NCI-H1694 treated with DMSO at 0.1 percent for 48 hours (cell line): ENCODE measurements at places on chromosomes 11 and 22.
A peak's percentile ranks its signal among the peaks of the same experiment; 100 is the strongest.

- DNase-seq, result no peak
Observed at GRCh38 chr11:78381865-78382264, 35.8 kb downstream of the GAB2 start.

- no peak for DNase-seq
Observed at GRCh38 chr11:35842958-35843357, 100.9 kb upstream of the LDLRAD3 start.

GRCh38 chr11:69923196-69923595 lies 104.0 kb upstream of the FGF3 start:
- no peak for DNase-seq

- peak; percentile 91 for DNase-seq
Observed at GRCh38 chr11:9802291-9802861, 138.5 kb downstream of the SWAP70 start.

GRCh38 chr11:56782167-56782847 lies 33.8 kb upstream of the OR9G4 start:
- no peak for DNase-seq

- no peak for DNase-seq
Observed at GRCh38 chr11:132312161-132312560, 941.7 kb downstream of the NTM start.

DNA sequence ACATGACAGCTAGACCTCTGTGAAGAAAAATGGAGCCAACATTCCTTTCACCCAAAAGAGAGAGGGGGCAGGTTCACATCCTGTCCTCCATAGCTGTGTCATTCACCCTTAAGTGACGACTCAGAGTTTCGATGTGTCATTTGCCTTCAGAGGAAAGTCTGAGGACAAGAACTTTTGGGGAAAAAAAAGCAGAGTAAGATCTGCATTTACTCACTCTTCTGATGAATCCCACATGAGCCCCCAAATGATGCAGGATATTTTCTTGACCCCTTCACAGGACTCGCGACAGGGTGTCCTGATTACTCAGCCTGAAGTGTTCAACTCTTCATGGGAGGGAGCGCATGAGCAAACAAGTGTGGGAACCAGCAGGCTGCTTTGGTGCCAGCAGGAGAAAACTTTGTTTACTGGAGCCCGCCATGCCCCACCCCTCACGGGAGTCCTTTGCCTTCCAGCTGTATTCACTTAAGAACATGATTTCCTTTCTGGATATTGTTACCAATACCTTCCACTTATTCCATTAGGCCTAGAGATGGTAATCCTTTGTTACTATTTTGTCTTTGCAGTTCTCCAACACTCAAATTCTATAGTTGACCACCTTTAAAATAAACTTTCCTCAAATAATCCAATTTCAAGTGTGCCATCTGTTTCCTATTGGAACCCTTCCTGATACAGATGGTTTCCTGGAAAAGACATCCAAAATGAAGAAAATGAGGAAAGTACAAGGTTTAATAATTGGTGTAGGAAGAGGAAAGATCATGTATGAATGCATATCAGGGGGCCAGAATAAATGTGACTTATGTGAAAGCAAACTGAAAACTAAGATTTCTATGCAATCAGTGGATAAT lies 729.8 kb downstream of the FAM181B start:
- DNase-seq, result no peak

- no peak for DNase-seq
Observed at GRCh38 chr22:26418620-26419019, 10.4 kb upstream of the ASPHD2 start.

DNA sequence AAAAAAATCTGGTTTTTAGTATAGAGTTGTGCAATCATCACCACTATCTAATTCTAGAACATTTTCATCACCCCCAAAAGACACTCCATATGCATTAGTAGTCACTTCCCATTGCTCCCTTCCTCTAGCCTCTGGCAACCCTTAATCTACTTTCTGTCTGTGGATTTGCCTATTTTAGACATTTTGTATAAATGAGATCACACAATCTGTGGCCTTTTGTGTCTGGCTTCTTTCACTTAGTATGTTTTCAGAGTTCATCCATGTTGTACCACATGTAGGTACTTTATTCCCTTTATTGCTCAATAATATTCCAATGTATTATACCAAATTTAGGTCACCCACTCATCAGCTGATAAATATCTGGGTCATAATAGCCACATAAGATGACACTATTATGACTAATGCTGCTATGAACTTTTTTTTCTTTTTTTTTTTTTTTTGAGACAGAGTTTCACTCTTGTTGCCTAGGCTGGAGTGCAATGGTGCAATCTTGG lies 67.5 kb upstream of the SCUBE2 start:
- DNase-seq, result no peak
